Stimulated activated CD8-positive, alpha-beta memory T cell treated with anti-CD3 and anti-CD28 coated beads, Interleukin-15, amount 100 ng/mL, for 1 hour (primary cell): ENCODE measurements at places on chromosomes 2 and 18.

GRCh38 chr2:169291517-169291916, 70.8 kb downstream of the LRP2 start:
- DNase-seq, result no peak

DNA sequence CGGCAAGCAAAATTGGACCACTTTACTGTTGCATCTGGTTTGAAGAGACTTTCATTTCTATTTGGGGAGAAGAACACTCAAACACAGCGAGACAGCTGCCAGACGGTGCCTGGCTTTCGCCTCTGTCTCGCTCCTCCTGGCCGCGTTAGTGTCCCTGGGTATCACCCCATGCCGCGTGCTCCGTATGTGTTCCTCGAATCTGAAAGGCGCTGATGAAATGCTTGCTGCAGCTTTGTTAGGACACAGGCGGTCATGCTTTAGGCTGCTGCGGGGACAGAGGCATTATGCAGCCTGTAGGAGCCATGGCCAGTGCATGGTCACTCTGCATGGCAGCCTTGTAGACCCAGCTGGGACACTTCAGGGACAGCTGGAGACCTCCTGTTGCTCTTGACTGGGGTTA, 53.9 kb downstream of the LDLRAD4 start:
- no peak for DNase-seq

- DNase-seq, result no peak
These were observed 140.2 kb downstream of the MTCL1 start for GRCh38 chr18:8845506-8845905.

- DNase-seq, result no peak
These were observed 143.9 kb upstream of the SLC39A10 start for GRCh38 chr2:195513119-195513518.

DNA sequence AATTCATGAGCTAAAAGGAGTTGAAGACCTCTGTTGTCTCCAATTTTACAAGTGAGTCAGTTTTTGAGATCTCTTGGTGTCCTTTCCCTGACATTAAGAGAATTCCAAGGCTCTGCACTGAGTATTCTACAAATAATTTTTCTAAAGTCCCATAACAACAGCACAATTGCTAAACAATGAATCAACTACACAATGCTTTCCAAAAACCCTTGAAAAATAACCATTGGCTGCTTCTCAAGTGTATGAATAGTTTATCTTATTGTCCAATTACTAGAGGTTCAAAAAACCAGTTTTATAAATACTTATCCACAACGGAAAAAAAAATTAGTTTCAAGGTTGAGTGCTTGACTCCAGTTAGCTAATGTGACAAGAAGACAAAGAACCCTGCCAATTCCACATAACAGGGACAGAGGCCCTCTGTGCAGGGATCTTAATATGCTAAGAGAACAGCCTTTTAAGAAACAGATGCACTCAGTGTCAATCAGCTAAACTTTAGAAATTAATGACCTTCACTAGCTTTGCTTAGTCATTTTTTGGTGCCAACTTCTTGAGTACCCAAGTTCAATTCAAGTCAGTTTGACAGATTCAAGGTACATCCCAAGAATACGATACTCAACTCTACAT, 266.6 kb upstream of the CYP26B1 start:
- no peak for DNase-seq

- DNase-seq, result no peak
These were observed 801.9 kb upstream of the CELF4 start for GRCh38 chr18:38367473-38367872.

DNA sequence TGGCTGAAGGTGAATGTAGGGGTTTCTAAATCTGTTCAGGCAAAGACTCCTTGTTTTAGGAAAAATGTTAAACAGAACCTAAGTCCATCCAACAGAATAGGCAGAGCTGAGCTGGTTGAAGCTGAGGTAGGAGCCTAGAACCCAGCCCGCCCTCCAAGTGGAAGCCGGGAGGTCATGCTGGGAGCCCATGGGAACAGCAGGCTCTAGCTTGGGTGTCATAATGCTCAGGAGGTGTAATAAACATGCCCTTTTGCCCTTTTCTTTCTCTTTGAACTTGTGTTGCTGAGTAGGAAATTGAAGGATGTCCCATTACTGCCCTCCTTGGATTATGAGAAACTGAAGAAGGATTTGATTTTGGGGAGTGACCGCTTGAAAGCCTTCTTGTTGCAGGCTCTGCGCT, 60.3 kb downstream of the ARMC9 start:
- no peak for DNase-seq

DNA sequence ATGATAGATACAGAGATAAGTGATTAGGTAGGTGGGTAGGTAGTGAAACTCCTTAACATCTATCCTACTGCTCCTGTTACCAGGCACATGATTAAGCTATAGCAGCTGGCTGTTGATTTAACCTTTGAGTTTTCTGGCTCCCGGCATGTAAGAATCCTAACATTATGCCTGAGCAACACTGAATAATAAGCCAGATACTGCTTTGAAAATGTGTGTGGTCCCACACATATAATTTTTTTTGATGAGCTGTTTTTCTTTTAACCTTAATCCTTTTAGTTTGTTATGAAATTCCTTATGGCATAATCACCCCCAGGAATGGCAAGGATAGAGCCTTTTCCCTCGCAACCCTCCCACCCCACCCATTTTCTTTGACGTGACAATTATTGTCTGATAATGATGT, 104.2 kb upstream of the NEUROD1 start:
- no peak for DNase-seq

- DNase-seq, result no peak
These were observed 18.8 kb downstream of the ENOSF1 start for GRCh38 chr18:693466-694187.

DNA sequence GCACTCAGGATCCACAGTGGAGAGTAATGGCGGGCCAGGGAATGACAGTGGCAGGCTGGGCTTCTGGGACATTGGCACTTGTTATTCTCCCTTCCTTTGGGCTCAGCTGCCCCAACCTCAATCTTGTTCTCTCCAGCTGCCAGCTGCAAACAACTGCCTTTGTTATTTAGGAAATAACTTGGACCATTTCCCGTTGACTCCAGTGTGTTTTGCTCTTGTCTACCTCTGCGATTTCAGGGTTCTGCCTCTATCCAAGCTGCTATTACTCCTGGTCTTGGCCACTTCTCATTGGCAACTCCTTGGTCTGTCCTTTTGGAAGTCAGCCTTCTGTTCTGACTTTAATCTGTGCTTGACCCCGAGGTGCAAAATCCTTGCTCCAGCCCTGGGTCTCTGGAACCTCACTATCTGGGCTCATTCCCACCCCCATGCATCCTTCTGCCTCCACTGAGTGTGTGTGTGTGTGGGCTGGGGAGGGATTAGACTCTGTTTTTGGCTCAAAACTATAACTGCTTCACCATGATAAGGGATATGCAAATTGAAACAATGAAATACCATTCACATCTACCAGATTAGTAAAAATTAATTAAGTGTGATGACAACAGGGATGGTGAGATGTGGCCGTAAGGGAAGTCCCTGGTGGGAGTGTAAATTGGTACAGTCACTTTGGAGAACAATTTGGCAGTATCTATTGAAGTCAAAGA, 134.1 kb upstream of the CXCR4 start:
- no peak for DNase-seq

DNA sequence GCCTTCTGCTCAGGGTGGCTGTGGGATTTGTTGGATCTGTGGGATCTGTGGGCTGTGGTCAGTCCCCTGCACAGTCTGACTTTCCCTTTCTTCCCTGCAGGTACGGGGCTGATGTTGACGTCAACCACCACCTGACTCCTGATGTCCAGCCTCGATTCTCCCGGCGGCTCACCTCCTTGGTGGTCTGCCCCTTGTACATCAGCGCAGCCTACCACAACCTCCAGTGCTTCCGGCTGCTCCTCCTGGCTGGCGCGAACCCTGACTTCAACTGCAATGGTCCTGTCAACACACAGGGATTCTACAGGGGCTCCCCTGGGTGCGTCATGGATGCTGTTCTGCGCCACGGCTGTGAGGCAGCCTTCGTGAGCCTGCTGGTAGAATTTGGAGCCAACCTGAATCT, 17.5 kb downstream of the ASB1 start:
- no peak for DNase-seq

- no peak for DNase-seq
These were observed 110.4 kb downstream of the ADCYAP1 start for GRCh38 chr18:1014951-1015624.

GRCh38 chr18:11668441-11669169, 20.5 kb upstream of the GNAL start:
- DNase-seq, result no peak

- DNase-seq, result no peak
These were observed 373.2 kb upstream of the SLC14A2 start for GRCh38 chr18:45241982-45242565.

- DNase-seq, result no peak
These were observed 961.6 kb upstream of the CHAC2 start for GRCh38 chr2:52805901-52806410.

DNA sequence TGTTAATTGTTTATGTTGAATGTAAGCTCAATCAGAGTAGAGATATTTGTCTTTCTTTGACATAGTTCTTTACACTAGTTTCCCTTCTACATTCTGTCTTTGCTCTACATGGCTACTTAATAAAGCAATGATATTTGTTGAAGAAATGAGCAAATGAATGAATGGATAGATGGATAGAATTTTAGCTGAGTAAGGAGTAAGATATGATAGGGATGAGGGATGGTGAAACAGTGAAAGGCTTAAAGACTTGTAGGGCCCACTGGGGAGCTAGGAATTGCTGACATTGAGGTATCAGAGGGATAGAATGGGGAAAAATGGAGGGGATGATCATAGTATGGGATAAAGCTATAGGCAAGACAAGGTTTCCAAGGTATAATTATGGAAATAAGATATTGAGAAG, 361.6 kb upstream of the SPHKAP start:
- no peak for DNase-seq

DNA sequence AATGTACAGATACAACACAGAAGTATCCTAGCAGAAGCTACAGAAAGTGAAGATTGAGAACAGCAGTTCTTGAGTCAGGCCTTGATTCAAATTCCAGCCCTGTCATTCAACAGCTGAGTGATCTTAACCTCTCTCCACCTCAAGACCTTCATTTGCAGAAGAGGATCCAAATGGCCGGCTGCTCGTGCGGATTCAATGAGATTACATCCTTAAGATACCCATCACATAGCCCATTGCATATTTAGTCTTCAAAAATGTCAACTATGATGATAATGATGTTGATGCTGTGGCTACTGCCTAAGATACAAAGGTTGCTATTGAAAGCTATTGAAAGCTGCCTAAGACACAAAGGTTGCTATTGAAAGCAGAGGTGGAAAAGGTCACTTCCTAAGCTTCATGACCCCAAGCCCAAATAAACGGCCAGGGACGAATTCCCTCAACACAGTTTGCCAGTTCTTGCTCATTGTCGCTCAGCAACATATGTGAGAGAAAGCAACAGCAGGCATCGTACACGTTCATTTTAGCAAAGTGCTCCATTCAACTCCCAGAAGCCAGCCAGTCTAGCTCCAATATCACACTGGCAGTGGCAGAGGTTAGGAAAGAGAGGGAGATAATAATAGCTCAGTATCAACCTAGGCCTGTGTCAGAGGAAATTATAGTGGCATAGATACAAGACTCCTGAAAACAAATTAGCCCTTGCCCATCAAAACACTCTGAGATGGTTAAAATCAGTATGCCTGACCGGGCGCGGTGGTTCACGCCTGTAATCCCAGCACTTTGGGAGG, 36.1 kb downstream of the MRPL35 start:
- DNase-seq, result no peak

DNA sequence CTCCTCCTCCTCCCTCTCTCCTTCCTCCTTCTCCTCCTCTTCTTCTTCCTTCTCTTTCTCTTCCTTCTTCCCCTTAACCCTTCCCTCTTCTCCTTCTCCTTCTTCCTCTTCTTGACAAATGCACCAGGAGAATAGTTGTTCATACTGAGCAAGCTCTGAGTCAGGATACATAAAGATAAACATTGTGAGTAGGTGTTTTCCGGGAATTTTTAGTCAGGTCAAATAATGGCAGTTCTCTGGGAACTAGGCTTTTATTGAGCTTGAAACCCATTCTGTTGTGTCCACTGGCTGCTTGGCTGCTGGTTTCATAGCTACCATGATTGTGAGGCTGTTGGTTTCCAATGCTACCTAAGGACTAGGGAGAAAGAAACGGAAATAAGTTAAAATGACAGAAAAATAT, 1144.7 kb upstream of the DDX18 start:
- no peak for DNase-seq

DNA sequence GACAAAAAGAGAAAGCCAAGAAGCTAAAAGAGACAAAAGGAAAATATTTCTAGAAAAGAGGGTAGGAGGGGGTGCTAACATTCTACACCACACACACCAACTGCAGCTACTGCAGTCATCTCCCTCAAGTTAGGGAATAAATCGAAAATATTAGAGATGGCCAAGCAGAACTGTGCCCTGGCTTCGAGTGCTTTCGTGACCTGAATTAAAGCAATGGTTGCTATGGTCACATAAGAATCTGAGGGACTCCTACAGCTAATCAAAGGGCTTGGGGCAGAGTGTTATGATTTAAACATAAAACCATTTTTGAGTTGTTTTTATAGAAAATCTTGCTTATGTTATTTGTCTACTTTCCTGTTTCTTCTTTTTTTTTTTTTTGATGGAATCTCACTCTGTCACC, 159.6 kb upstream of the HNRNPA3 start:
- no peak for DNase-seq

DNA sequence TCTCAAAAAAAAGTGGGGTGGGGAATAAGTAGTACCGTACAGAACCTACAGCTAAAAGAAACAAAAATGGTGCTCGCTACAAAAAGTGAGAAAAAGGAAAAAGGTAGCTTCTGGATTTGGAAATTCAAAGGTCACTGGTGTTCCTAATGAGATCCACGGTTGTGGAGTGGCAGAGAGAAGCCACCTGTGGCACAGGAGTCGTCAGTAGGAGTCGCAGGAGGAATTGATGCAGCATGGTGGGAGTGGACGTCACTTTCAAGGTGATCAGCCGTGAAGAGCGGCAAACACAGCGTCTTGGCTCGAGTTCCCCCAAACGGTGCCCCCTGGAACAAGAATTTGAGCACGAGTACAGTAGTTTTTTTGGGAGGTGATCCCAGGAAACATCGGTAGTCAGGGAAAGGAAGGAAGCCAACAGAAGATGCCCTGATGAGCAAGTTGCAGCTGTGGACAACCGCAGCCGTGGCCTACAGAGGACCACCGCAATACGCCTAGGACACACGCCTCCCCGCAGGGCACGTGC, 1.4 kb upstream of the TTL start:
- no peak for DNase-seq

DNA sequence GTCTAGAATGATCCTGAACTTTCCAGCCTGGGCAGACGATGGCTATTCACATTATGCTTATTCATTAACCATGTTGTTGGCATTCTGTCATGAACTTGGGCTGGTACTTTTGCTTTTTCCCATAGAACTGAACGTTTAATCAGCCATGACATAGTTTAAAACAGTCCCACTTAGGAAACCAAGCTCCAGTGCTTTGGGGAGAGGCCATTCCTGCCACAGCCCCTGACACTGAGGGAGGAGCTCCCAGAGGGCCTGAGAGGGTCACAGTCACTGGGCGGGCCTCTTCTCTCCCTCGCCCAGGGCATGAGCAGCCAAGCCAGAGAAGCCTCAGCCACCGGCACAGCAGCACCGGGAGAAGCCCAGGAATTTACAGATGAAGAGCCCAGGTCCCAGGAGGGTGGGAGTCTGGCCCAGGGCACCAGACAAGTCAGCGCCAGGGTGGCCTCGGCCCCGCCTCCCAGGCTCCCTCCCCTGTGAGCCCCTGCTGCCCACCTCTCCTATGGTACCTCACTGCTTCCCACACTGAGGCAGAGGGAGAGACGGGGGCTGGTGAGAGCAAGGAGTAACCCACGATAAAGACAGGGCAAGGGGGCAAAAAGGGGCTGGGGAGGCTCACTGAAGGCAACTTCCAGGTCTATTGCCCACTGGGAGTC, 33.6 kb downstream of the MAL start:
- no peak for DNase-seq

- DNase-seq, result no peak
These were observed 48.6 kb downstream of the SF3B1 start for GRCh38 chr2:197386242-197386641.

GRCh38 chr2:229920011-229920641, 1.7 kb downstream of the TRIP12 start:
- DNase-seq, result no peak
